ENCODE measurements at places on chromosomes 1 and 21.

GRCh38 chr1:206678490-206678889, 6.2 kb upstream of the MAPKAPK2 start:
- DNase-seq = peak; percentile 31
- peaks cover 4% of the 10 kb centered on the region for H3K4me1 ChIP-seq
- no peaks in the 10 kb centered on the region for H3K27me3 ChIP-seq
- H3K4me3 ChIP-seq = no peak overlapping the region
- no peak overlapping the region for H3K27ac ChIP-seq

DNA sequence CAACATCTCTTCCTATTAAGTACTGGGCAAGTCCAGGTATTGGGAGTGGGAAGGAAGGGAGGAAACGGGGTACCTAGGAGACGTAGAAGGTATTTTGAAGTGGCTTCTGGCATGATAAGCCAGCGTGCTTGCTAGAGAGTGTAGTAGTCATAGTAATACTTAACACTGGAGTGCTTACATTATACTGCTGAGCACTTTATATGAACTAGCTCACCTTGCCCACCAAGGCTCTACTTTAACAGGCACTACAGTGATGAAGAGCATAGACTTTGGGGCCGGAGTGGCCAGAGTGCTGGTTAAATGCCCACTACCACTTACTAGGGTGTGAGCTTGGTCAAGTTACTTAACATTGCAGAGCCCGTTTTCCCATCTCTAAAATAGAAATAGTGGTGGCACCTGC, 61.7 kb downstream of the ACP6 start:
- H3K4me1 ChIP-seq = no peaks in the 10 kb centered on the region
- peaks cover 26% of the 10 kb centered on the region for H3K36me3 ChIP-seq
- no peaks in the 10 kb centered on the region for H3K27me3 ChIP-seq
- H3K4me3 ChIP-seq = no peak overlapping the region
- H3K27ac ChIP-seq = no peak overlapping the region

- no peak overlapping the region for H3K27ac ChIP-seq
- H3K4me1 ChIP-seq = peaks cover 1% of the 10 kb centered on the region
- DNase-seq = no peak
- H3K36me3 ChIP-seq = no peaks in the 10 kb centered on the region
- no peak overlapping the region for H3K4me3 ChIP-seq
- no peaks in the 10 kb centered on the region for H3K27me3 ChIP-seq
Observed at GRCh38 chr1:181128592-181129497, 40.3 kb downstream of the IER5 start.

DNA sequence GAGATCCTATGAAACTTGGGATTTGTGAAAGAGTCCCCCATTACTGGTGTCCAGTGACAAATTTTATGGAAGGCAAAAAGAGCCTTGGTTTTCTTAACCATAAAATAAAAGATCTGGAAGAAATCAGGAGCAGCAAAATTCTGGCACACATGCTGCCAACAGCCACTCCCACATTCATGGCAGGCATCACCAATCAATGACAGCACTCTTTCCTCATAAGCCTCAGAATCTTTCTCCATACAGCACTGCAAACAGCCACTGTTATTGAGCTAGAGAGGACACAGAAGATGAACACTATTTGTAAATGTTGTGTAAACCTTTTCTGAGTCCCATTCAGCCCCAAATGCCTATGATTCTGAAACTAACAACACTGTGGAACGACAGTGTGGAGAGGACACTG, 162.2 kb downstream of the RRAGC start:
- H3K4me3 ChIP-seq = no peak overlapping the region
- no peak for DNase-seq
- no peak overlapping the region for H3K27ac ChIP-seq
- no peaks in the 10 kb centered on the region for H3K4me1 ChIP-seq
- H3K27me3 ChIP-seq = peaks cover 9% of the 10 kb centered on the region

GRCh38 chr1:239892602-239893001, 199.1 kb upstream of the FMN2 start:
- H3K27ac ChIP-seq = no peak overlapping the region
- H3K4me1 ChIP-seq = no peaks in the 10 kb centered on the region
- no peak overlapping the region for H3K4me3 ChIP-seq
- DNase-seq = no peak
- H3K27me3 ChIP-seq = no peaks in the 10 kb centered on the region

- H3K4me1 ChIP-seq = no peaks in the 10 kb centered on the region
- no peak overlapping the region for H3K27ac ChIP-seq
- peaks cover 4% of the 10 kb centered on the region for H3K36me3 ChIP-seq
- no peaks in the 10 kb centered on the region for H3K27me3 ChIP-seq
- H3K4me3 ChIP-seq = no peak overlapping the region
Observed at GRCh38 chr21:28923439-28923975, 69.2 kb downstream of the LTN1 start.

DNA sequence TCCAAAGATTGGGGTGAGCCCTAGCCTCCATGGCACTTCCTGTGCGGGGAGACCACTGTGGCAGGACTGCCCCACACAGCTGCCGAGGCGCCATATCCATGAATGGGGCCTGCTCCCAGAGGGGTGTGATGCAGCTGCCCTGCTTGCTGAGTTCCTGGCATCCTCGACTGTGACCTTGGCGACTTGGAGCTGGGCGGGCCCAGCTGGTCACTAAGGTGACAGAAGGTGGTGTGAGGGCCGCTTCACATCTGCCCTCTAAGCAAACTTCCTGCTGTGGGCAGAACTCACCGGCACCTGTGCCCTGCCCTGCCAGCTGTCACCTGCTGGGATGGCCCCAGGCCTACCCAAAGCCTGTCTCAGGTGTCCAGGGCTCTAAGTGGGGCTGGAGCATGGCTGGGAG, 9.0 kb downstream of the TMEM61 start:
- no peak overlapping the region for H3K4me3 ChIP-seq
- H3K4me1 ChIP-seq = no peaks in the 10 kb centered on the region
- H3K36me3 ChIP-seq = no peaks in the 10 kb centered on the region
- no peak overlapping the region for H3K27ac ChIP-seq
- H3K27me3 ChIP-seq = no peaks in the 10 kb centered on the region
- no peak for DNase-seq

GRCh38 chr1:240508201-240508600, 103.8 kb downstream of the GREM2 start:
- no peak for DNase-seq
- no peaks in the 10 kb centered on the region for H3K4me1 ChIP-seq
- H3K4me3 ChIP-seq = no peak overlapping the region
- no peaks in the 10 kb centered on the region for H3K36me3 ChIP-seq
